ENCODE measurements at places on chromosomes 12 and 14.

DNA sequence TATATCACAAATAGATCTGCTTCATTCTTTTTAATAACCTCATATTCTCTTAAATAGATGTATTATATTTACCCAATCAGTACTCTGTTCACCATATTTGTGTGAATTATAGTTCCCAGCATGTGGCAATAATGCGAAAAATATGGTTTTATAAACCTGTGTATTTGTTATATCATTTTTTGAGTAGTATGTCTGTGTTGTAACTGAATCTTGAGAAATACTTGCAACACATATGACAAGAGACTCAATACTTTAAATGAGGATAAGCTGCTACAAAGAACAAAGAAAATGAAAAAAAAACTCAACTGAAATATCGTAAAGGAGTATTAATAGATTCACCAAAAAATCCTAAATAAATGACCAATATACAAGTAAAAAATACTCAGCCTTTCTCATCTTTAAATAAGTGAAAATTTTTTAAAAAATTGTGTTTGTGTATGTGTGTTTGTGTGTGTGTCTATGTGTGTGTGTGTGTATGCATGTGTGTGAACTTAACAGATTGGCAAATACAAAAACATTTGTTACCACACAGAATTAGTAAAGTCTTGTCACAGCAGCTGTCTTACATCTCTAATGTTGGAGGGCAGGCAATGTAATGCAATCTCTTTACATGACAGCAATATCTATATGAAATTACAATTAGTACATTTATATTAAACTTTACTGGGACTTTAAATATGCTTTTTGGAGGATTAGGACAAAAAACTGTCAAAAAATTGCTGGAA, 441.9 kb upstream of the MGAT4C start:
- H3K27ac ChIP-seq: peak overlapping the region; percentile 67
- peaks cover 13% of the 10 kb centered on the region for H3K4me1 ChIP-seq
- no peak for DNase-seq

DNA sequence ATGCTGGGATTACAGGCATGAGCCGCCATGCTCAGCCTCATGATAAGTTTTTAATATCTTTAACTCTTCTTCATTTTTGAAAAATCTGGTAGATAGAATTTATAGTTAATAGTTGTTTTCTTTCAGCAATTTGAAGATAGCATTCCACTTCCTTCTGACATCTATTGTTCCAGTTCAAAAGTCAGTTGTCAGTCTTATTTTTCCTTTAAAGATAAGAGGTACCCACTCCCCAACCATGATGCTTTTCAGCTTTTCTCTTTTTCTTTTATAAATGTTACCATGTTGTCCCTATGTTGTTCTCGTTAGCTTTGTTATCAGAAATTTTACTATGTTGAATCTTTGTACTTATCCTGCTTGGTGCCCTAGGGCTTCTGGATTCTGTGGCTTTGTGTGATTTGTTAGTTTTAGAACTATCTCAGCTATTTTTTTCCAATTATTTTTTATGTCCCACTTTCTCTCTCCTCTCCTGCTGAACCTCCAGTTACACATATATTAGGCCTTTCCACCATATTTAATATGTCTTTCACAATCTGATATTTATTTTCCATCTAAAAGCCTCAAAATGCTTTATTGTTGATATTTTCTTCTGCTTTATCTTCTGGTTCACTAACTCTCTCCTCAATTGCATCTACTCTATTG, 181.6 kb upstream of the FOXN3 start:
- H3K27ac ChIP-seq: no peak overlapping the region
- peaks cover 14% of the 10 kb centered on the region for H3K4me1 ChIP-seq
- H3K36me3 ChIP-seq: peaks cover 27% of the 10 kb centered on the region
- H3K27me3 ChIP-seq: no peaks in the 10 kb centered on the region

DNA sequence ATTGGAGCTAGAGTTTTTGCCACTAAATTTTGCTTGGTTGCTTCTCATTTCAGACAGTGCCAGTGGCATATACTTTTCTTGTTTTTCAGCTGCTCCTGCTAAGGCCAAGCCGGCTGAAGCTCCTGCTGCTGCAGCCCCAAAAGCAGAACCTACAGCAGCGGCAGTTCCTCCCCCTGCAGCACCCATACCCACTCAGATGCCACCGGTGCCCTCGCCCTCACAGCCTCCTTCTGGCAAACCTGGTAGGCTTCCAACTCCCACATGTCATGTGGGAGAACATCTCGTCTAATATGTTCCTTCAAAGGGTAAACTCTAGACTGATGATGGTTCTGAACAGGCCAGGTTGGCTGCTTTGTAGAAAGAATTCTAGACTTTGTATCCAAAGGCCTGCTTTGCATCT, 11.0 kb downstream of the DLST start:
- no peaks in the 10 kb centered on the region for H3K27me3 ChIP-seq
- DNase-seq: no peak
- H3K4me1 ChIP-seq: peaks cover 16% of the 10 kb centered on the region
- no peak overlapping the region for H3K4me3 ChIP-seq
- no peak overlapping the region for H3K27ac ChIP-seq

GRCh38 chr14:50025776-50026175, 90.6 kb downstream of the VCPKMT start:
- H3K27me3 ChIP-seq: no peaks in the 10 kb centered on the region
- no peak for DNase-seq
- H3K36me3 ChIP-seq: peaks cover 2% of the 10 kb centered on the region
- H3K4me3 ChIP-seq: no peak overlapping the region

DNA sequence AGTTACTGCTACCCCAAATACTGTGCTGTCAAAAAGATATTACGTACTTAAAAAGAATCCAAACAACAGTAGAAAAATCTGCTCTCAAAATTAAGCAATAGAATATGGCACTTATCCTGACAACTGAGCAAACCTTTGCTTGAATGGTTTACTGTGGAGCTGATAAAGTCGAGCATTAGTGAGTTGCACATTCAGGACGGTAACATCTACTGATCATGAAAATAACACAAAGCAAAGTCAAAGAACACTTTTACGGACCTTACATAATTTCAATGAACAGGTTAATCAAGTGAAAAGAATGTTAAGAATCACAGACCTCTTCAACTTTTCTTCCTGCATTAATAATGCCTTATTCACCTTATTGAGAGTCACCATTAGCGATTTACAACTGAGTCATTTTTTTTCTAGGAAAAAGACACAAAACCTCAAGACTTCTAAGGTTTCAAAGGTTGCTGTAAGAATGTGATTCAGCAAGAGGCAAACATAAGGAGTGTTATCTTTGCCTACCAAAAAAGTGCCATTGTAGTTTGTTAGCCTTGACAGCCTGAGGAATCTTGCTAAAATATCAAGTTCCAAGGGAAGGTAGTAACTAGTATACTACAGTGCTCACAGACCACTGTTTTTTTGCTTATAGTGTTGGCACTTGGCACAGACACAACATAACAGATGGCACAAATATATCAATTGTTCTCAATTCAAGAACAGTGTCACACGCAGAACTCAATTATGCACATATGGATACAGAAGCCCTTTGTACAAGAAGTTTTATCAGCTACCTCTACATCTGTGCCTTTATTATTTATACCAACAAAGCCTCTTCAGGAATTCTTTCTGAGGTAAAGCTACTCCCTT, 334.2 kb upstream of the RPL10L start:
- H3K27ac ChIP-seq: no peak overlapping the region
- H3K4me1 ChIP-seq: no peaks in the 10 kb centered on the region
- H3K36me3 ChIP-seq: no peaks in the 10 kb centered on the region
- no peak overlapping the region for H3K4me3 ChIP-seq

DNA sequence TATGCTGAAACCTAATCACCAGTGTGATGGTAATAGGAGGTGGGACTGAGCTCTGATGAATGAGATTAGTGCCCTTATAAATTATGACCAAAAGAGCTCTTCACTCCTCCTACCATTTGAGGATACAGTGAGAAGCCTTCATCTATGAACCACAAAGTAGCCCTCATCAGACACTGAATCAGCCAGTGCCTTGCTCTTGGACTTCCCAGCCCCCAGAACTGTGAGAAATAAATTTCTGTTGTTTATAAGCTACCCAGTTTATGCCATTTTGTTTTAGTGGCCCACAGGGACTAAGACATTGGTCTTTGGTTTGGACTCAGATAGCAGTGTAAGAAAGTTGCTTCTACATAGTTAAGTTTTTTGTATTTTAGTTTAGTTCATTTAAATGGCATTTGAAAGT, 32.9 kb downstream of the ABHD12B start:
- peaks cover 57% of the 10 kb centered on the region for H3K36me3 ChIP-seq
- no peaks in the 10 kb centered on the region for H3K27me3 ChIP-seq
- DNase-seq: no peak
- no peak overlapping the region for H3K4me3 ChIP-seq

GRCh38 chr12:114404083-114404925, 1.6 kb downstream of the TBX5 start:
- H3K4me3 ChIP-seq: no peak overlapping the region
- H3K27ac ChIP-seq: no peak overlapping the region
- peaks cover 4% of the 10 kb centered on the region for H3K36me3 ChIP-seq
- H3K27me3 ChIP-seq: peaks cover 95% of the 10 kb centered on the region

- DNase-seq: no peak
- no peaks in the 10 kb centered on the region for H3K27me3 ChIP-seq
- H3K36me3 ChIP-seq: peaks cover 1% of the 10 kb centered on the region
- H3K27ac ChIP-seq: no peak overlapping the region
- peaks cover 17% of the 10 kb centered on the region for H3K4me1 ChIP-seq
These were observed 132.5 kb downstream of the KTN1 start for GRCh38 chr14:55712491-55712890.
